ENCODE measurements at places on chromosomes 1 and 21. TPM values are rescaled to one million over a fixed set of nuclear protein-coding genes. Genes with fewer than 3 reads are reported as not detected.

Gene SLC2A5
- 2.2 TPM for total RNA-seq

Gene GIPC2
- total RNA-seq: 0.43 TPM

Gene ERICH3
- total RNA-seq: not detected

Gene CENPF
- 30.7 TPM for total RNA-seq

Gene ARHGEF19
- 11.6 TPM for total RNA-seq

Gene VWA5B1
- not detected for total RNA-seq

Gene SLC5A9
- total RNA-seq: not detected

Gene TRIM67
- total RNA-seq: not detected

Gene PTPRC
- 3.5 TPM for total RNA-seq

Gene ZNF683
- not detected for total RNA-seq

Gene EVA1C
- 8.4 TPM for total RNA-seq

Gene CYYR1
- not detected for total RNA-seq

Gene TMEM240
- total RNA-seq: 2.3 TPM

Gene TEDDM1
- not detected for total RNA-seq

Gene TSPAN1
- total RNA-seq: 0.43 TPM

Gene SLC25A24
- total RNA-seq: 62.2 TPM

Gene RNU1-2
- total RNA-seq: not detected

Gene NCMAP
- not detected for total RNA-seq

Gene CR1
- total RNA-seq: under 0.01 TPM

Gene UBE2U
- not detected for total RNA-seq

Gene LAMC2
- total RNA-seq: 27.6 TPM

Gene TRABD2B
- not detected for total RNA-seq

Gene EXTL1
- total RNA-seq: 6.0 TPM

Gene OR10Z1
- not detected for total RNA-seq

Gene ANKRD34A
- 1.6 TPM for total RNA-seq

Gene OBSCN
- 14.5 TPM for total RNA-seq
